ENCODE measurements at places on chromosomes 6 and 20. TPM values are rescaled to one million over a fixed set of nuclear protein-coding genes. Genes with fewer than 3 reads are reported as not detected.

- DNase-seq, result no peak
Measured at GRCh38 chr6:84835340-84835739, 70.9 kb upstream of the TBX18 start.

DNA sequence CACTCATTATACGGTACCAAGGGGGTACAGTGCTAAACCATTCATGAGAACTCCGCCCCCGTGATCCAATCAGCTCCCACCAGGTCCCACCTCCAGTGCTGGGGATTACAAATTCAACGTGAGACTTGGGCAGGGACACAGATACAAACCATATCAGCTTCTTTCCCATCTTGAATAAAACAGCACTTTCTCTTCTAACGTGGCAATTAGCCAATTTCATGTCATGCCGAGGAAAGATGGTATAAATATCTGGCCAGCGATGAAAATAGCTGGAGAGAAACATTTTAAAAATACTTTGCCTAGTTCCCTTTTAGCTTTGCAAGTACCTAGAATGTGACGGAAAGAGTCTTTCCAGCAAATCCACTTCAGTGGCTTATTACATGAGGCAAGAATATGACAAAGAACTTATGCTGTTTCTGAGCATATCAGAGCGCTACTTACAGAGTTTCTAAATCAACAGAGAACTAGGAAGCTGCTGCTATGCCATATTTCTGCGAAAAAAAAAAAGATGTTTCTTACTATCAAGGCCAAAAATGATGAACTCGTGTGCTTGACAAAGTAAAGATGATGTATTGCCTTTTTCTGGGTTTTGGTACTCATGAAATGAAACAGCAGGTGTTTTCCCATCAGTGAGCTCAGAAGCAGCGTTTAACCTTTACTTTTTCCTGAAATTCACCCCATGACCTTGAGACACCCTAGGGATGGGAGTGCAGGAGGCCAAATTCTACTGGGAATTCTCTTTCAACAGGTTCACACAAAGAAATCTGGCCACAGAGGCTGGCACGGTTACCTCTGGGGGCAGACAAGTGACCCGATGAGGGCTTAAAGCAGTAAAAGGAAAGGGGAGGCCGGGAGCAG is 37.9 kb downstream of the AGPAT4 start:
- DNase-seq, result no peak

The PLA2G7 gene
- not detected for polyA plus RNA-seq

GRCh38 chr20:8646716-8647115 is 422.2 kb upstream of the PLCB4 start:
- no peak for DNase-seq

- no peak for DNase-seq
Measured at GRCh38 chr6:114346451-114346850, 3.6 kb upstream of the HS3ST5 start.

DNA sequence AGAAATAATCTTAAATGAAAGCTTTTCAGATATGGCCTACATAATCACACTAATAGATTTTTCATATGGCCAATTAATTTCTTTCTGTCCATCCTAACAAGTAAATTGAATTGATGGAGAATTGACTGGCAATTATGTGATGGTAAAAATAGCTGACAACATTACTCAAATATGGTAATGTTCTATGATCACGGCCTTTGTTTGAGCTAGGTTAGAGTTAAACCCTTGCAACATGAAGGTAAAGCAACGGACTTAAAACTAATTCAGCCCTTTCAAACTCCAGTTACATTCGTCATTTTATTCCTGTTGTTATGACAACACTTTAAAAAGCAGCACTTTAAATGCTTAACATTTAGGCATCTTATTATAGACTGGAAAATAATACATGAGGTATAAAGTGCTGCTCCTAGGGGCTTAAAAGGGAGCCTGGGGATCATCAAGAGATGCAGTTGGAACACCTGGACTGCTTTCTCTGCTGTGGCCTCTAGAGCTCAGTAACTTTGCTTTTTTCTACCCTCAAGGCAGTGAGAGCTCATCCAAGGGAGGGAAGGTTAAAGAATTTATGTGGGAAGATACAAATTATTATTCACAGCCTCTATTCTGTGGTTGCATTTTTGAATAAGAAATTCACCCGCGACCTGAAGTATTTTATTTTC is 46.9 kb downstream of the RIPOR2 start:
- no peak for DNase-seq

- DNase-seq, result peak; percentile 16
Measured at GRCh38 chr20:24303393-24304170, 165.8 kb upstream of the SYNDIG1 start.

DNA sequence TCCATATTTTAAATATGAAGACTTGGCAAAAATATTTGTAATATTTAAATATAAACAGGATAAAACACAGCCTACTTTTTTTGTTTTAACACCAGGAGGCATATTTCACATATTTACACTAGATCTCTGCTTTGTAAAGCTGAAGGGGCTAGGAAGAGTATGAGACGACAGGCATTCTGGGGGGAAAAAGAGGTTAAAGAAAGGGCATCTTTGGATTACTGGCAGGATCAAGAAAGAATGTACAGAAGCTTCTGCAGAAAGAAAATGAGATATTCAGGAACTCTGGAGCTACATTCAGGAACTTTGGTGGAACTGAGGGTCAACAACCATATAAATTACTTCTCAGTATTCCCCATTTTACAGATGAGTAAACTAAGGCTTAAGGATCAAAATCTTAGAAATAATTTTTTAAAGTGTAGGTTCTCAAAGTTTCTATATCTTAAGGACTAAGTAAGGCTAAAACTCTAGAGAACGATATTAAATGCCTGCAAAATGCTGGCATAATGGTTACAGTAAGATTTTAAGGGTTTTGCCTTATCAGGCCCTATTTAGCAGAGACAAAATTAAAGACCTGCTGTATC is 156.5 kb downstream of the CDK19 start:
- no peak for DNase-seq

The RAET1L gene
- not detected for polyA plus RNA-seq

- no peak for DNase-seq
Measured at GRCh38 chr6:90656325-90656724, 69.5 kb upstream of the MAP3K7 start.

The PMEPA1 gene
- polyA plus RNA-seq, result 34.1 TPM

The MOXD1 gene
- polyA plus RNA-seq, result 9.0 TPM

The ULBP3 gene
- 2.6 TPM for polyA plus RNA-seq

The CCN6 gene
- 0.12 TPM for polyA plus RNA-seq

DNA sequence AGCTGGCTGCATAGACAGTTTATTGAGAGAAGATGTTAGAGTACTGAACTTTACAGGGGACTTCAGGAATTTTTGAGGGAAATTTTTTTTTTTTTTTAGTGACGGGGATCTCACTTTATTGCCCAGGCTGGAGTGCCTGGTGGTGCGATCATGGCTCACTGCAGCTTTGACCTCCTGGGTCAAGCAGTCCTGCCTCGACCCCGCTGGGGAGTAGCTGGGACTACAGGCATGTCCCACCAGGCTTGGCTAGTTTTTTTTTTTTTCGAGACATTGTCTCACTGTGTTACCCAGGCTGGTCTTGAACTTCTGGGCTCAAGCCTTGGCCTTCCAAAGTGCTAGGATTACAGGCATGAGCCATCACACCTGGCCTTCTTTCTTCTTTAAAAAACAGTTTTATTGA is 10.8 kb upstream of the EFCAB8 start:
- DNase-seq, result no peak

DNA sequence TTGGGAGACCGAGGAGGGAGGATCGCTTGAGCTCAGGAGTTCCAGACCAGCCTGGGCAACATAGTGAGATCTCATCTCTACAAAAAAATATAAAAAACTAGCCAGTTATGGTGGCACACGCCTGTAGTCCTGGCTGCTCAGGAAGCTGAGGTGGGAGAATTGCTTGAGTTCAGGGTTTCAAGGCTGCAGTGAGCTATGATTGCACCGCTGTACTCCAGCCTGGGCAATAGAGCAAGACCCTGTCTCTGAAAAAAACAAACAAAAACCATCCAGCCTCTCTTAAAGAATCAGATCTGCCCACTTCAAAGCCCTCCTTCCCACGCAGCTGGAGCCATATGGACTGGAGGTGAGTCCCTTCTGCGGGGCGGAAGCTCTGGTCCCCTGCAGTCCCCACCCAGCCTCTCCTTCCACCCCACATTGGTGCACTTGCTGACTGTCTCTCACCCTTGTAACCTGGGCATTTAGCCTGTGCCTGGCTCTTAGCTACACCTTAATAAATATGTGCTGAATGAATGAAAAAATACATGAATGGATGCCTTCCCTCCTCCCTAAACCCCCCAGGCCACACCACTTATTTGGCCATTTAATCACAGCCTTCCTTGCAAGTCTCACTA is 7.2 kb upstream of the PARD6B start:
- no peak for DNase-seq

DNA sequence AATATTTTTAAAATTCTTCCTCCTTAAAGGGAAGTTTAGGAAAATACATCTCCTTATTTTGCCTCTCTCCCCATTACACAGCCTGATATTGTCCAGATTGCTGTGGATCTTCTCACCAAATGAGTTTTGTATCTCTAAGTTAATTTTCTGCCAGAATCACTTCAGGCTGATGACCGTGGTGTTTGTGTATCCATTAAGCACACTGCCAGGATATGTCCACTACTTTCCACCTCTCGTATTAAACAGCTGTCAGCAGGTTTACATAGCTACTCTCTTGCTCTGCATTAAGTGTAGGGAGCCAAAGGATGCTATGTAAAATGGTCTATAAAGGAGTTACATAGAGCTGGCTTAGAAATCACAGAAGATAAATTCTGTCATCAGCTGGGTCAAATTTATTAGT is 201.1 kb downstream of the ZFAND3 start:
- no peak for DNase-seq

DNA sequence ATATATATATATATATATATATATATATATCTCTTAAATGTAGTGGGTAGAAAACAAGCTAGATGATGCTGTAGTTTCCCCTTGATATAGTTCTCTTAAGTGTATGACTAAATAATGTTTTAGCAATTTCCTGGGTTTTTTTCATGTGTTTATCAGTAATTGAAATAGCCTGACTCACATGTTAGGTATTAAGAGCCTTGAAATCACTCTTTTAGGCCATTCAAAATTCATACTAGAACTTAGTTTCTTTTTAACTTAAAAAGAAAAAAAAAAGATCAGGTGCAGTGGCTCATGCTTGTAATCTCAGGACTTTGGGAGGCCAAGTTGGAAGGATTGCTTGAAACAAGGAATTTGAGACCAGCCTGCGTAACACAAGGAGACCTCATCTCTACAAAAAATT is 44.1 kb downstream of the NKX2-4 start:
- DNase-seq, result no peak

The MAK gene
- 0.34 TPM for polyA plus RNA-seq

GRCh38 chr6:109706513-109706912 is 15.4 kb downstream of the FIG4 start:
- DNase-seq, result no peak

GRCh38 chr6:152697634-152698033 is at the start of gene MYCT1:
TSS of gene MYCT1 (plus strand) at chr6:152697897. CDS start at chr6:152697903, 6 bp downstream.
- no peak for DNase-seq

GRCh38 chr6:148455225-148455624 is 112.6 kb downstream of the SASH1 start:
- DNase-seq, result no peak

The PNPLA1 gene
- 0.48 TPM for polyA plus RNA-seq

The CALHM5 gene
- polyA plus RNA-seq, result 0.46 TPM

DNA sequence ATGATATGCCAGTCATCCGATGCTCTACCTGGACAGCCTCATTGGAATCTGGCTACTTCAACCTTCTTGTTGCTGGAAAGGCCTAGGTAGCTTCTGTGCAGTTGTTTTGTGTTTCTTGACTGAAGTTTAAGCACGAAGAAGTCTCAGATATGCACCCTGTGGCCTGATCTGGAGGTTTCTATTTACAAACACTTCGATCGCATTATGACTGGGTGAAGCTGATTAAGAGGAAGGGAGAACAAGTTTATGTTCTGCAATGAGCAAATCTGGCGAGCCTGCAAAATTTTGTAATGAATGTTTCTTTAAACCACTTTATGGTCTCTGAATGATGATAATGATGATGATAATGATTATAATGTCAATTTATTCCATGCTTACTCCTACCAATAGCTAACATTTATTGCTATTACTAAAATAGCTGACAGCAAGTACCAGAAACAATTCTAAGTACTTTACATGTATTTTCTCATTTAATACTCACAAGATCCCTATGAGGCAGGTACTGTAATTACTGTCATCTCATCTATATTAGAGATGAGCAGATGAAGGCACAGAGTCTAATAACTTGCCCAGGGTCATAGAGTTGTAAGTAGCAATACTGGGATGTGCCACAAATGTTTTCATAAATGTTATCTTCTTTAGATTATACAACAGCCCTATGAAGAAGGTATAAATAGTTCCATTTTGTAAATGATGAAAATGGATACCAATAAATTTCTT is 126.1 kb upstream of the UST start:
- DNase-seq, result no peak

DNA sequence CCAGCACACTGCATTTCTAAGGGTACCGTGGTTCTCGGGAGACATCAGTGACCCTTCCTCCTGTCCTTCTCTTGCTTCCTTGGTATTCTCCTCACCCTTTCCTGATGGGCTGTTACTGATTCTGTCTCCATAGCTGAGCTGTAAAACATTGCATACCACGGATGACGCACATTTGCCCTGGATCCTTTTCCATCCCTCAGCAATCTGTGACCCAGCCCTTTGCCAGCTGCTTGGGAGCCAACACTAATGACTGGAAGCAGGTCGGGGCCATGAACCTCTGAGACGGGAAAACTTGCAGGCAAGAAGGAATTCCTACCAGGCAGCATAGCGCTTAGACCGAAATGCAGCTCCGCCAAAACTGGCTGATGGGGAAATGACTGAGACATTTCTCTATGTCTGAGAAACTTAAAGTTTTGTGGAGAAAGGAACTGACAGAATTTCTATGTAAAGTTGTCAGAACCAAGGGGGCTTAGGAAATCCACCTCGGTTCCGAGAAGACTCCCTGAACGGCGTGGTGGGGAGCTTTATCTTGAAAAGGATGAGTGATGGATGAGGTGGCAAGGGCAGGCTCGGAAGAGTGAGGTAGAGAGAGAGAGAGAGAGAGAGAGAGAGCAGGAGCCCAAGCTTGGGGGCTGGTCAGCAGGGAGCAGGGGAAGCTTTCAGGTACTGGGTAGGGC is 19.2 kb downstream of the TUBB2B start:
- DNase-seq, result peak; percentile 35

GRCh38 chr6:133062696-133063306 is 178.4 kb upstream of the EYA4 start:
- no peak for DNase-seq

DNA sequence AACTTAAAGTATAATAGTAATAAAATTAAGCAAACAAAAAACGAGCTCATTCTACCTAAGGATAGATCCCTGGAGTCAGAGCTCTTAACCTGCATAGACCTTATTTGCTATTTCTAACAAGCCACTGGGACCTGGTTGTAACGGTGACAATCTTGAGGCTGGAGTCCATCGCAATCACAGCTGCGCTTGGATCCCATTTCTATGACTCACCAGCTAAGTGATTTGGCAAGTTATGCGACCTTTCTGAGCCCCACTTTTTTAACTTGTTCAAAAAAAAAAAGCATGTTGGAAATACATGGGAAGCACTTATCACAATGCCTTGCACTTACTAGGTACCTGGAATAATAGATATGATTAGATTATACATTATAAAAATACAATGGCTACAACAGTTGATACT is 389.5 kb upstream of the CDH4 start:
- no peak for DNase-seq

GRCh38 chr6:107293350-107293749 is 166.0 kb downstream of the PDSS2 start:
- DNase-seq, result no peak

The BEND6 gene
- 2.0 TPM for polyA plus RNA-seq

GRCh38 chr20:4932061-4932460 is 69.2 kb downstream of the SLC23A2 start:
- DNase-seq, result no peak

The EPPIN gene
- polyA plus RNA-seq, result not detected

The LRRC1 gene
- polyA plus RNA-seq, result 70.6 TPM

- DNase-seq, result no peak
Measured at GRCh38 chr20:33767777-33768138, 36.0 kb downstream of the ZNF341 start.

The NKAIN4 gene
- 22.9 TPM for polyA plus RNA-seq
